Stimulated activated CD8-positive, alpha-beta memory T cell treated with anti-CD3 and anti-CD28 coated beads, Interleukin-2, amount 100 ng/mL, for 48 hours (primary cell): ENCODE measurements at places on chromosomes 1 and 21.

DNA sequence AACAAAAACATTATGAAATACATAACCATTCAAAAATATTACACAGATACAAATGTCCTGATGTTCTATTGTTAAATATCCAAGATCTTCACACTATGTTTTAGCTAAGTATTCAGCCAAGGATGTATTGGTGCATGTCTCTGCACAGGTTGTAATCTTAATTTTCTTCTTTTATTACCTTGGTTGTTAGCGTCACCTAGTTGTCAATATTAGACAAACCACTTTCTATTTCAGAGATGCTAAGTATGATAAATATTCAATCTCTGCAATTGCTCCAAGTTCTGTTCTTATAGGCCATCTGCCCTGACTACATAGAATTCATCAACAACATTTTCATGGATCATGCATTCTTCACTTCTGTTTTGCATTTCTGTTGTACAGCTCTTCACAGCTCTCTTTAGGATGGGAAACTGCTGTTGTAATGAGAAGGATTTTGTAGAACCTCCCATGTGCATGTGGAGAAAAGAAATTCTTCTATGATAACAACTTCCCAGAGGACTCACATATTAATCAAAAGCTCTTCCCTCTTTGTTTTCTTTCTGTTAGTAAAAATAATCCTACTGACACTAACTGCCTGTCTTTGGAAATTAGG, 380.1 kb downstream of the NUF2 start:
- DNase-seq: no peak

DNA sequence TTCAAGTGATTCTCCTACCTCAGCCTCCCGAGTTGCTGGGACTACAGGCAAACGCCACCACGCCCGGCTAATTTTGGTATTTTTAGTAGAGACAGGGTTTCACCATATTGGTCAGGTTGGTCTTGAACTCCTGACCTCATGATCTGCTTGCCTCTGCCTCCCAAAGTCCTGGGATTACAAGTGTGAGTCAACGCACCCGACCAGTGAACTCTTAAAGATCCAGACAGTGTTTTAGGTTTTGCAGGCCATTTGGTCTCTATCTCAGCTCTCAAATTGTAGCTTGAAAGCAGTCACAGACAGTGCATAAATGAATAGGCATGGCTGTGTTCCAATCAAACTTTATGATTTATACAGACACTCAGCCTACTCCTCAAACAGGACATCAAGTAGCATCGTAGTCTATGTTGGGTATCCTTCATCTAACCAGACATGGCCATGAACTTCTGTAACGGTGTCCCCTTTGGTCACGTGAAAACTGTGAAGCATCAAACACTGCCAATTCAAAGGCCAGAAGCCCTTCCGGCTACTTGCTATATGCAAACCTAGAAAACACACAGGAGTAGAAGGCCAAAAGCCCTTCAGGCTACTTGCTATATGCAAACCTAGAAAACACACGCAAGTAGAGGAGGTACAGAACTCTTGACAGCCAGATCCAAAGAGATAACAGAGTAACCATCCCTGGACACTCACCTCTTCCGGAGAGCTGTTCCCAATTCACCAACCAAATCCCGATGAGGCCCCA, 3.1 kb downstream of the FUCA1 start:
- no peak for DNase-seq

- DNase-seq: no peak
Observed at GRCh38 chr1:245462161-245462560, 307.4 kb downstream of the KIF26B start.

DNA sequence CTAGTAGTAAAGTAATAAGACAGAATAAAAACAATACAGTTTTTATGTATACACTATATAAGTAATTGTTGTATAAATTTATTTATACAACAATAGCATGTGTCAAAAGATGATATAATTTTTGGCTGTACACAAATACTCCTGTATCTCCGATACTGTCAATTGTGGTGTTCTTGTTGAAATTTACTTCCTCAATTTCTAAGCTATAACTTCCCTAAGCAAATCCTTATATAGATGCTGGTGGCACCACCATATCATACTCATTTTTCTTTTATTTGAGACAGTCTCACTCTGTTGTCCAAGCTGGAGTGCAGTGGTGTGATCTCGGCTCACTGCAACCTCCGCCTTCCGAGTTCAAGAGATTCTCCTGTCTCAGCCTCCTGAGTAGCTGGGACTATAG, 141.0 kb upstream of the HP1BP3 start:
- DNase-seq: no peak
